Breast epithelium (tissue), 4 donors: ENCODE measurements at places on chromosomes 6 and 20. TPM values are rescaled to one million over a fixed set of nuclear protein-coding genes. Genes with fewer than 3 reads are reported as not detected.
A peak's percentile ranks its signal among the peaks of the same experiment; 100 is the strongest.

DNA sequence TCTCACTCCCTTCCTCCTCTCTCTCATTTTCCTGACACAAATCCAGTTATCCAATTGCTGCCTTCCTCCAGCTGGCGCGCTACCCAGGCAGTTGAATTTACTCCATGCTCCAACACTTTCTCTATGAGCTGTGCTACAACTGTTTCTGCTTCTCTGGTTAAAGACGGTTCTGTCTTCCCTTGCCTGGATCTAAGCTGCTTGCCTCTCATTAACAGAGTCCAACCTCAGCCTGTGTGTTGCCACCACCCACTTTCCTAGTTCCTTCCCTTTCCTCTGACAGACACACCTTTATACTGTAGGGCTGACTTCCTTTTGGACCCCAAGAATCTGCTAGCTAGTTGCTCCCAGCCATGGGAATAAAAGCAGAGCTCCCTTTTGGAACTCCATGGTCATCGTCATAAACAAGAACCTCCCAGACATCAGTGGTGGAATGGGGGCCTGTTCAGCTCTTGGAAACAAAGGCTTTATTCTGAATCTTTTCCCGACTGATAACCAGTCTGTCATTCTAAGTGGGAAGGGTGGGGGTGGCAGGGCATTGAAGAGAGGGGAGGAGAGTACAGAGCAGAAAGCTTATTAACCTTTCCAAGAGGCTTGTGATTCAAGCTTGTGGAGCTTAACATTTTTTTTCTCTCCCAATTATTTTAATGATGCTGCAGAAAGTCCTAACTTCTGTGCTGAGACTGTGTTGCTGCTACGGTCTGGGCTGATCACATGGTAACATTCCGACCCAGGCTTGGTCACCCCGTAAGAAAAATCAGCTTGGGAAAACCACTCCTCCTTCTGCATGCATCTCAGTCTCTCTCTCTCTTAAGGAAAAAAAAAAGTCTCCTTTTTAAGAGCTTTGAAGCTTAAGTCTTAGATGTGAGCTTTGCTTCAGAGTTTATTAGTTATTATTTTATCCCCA lies 31.3 kb upstream of the BMP2 start:
- no peaks in the 10 kb centered on the region for H3K4me1 ChIP-seq
- H3K27me3 ChIP-seq, result no peaks in the 10 kb centered on the region
- no peak for DNase-seq

- no peaks in the 10 kb centered on the region for H3K27me3 ChIP-seq
- H3K4me3 ChIP-seq, result no peak overlapping the region
- no peak for DNase-seq
- peak overlapping the region; percentile 79 for H3K27ac ChIP-seq
Observed at GRCh38 chr6:158849899-158850806, 31.0 kb upstream of the EZR start.

DNA sequence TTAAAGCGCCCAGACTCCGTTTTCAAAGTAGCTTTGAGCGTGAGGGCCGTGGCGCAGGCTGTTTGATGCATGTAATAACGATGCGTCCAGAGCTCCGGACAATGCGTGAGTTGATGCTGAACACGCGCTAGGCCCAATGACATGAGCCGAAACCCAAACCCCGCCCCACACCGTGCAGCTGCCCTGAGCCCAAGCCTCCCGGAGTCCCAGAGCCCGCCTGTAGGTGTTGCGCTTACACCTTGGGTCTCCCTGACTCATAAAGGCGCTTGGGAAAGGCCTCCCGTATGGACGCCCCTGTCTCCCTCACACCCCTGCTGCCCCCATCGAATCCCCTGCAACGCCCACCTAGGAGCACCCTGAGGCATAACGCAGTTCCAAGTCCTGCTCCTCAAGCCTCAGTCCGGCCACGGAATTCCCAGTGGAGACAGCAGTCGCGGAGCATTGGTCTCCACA lies 87.6 kb downstream of the ERMARD start:
- no peak overlapping the region for H3K4me3 ChIP-seq
- no peaks in the 10 kb centered on the region for H3K27me3 ChIP-seq
- no peaks in the 10 kb centered on the region for H3K36me3 ChIP-seq
- DNase-seq, result no peak
- no peak overlapping the region for H3K27ac ChIP-seq
- H3K4me1 ChIP-seq, result no peaks in the 10 kb centered on the region

DNA sequence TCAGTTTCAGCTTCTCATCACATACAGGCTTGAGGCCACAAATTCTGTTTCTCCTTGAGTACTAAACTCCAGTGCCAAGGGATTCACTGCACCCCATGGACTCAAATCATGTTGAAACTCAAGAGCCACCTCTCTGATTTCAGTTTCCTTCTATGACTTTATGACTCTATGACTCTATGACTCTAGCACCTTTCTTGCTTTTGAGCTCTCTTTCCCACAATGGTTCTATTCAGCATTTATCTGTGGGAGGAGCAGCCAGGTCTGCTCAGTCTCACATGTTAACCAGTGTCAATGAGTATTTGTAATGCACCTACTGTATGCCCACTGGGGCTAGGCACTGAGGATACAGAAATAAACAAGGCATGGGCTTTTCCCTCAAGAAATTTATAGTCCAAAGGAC lies 14.6 kb upstream of the SLC22A2 start:
- H3K4me1 ChIP-seq, result no peaks in the 10 kb centered on the region
- no peaks in the 10 kb centered on the region for H3K36me3 ChIP-seq
- no peak overlapping the region for H3K4me3 ChIP-seq
- no peaks in the 10 kb centered on the region for H3K27me3 ChIP-seq
- H3K27ac ChIP-seq, result no peak overlapping the region
- DNase-seq, result no peak

GRCh38 chr6:72757048-72757447 lies 135.2 kb downstream of the KCNQ5 start:
- no peaks in the 10 kb centered on the region for H3K27me3 ChIP-seq
- H3K4me1 ChIP-seq, result no peaks in the 10 kb centered on the region
- DNase-seq, result no peak
- no peak overlapping the region for H3K27ac ChIP-seq
- no peak overlapping the region for H3K4me3 ChIP-seq

DNA sequence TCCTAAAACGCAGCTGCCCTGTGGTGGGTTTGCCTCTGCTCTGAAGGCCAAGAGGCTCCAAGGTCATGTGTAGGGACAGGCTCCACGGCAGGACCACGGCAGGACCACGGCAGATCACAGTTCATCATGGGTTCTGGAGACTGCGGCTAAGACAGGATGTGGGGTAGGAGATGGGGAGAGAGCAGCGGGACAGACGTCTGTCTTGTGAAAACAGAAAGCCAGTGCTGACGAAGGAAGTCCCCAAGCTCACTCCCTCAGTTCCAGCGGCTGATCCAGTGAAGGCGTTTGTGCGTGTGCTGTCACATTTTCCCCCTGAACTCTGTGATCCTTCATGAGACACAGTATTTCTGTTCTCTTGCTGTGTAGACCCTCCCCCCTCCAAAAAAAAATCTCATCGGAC lies 67.9 kb upstream of the PTGIS start:
- H3K4me3 ChIP-seq, result no peak overlapping the region
- H3K4me1 ChIP-seq, result peaks cover 4% of the 10 kb centered on the region
- no peaks in the 10 kb centered on the region for H3K36me3 ChIP-seq

DNA sequence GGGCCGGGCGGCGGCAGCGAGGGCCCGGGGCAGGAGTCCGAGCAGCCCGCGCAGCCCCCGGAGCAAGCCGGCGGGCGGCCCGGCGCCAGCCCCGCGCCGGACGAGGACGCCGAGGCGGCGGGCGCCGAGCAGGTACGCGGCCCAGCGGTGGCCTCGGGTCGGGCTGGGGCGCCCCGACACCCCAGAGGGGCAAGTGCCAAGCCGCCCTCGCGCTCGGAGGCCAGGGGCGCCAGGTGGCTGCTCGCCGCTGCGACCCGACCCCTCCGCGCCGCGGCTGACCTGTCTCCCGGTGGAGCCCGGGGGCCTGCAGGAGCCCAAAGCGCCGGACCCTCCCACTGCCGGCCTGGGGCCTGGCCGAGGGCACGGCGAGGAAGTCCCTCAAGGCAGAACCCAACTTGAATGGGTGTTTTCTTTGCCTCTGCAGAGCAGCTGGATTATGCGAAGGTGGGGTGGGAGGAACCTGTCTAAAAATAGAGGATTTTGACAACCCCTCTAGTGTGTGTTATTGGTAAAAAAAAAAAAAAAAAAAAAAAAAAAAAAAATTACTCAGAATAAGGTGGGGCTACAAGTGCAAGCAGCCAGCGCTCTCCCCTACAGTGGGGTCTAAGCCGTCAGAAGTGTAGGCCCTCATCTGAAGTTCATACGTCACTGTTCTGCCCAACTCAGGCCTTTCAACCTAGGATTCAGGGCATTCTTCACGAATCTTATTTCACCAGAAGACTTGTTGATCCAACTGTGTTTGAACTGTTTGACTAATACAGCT lies 609 bp downstream of the OGFRL1 start:
- H3K27ac ChIP-seq, result peak overlapping the region; percentile 99
- no peak for DNase-seq
- H3K4me1 ChIP-seq, result no peaks in the 10 kb centered on the region
- H3K4me3 ChIP-seq, result peak overlapping the region; percentile 95
- no peaks in the 10 kb centered on the region for H3K36me3 ChIP-seq

- no peak overlapping the region for H3K27ac ChIP-seq
- peak overlapping the region; percentile 34 for H3K4me3 ChIP-seq
- H3K36me3 ChIP-seq, result no peaks in the 10 kb centered on the region
- no peak for DNase-seq
- H3K27me3 ChIP-seq, result peaks cover 96% of the 10 kb centered on the region
- no peaks in the 10 kb centered on the region for H3K4me1 ChIP-seq
Observed at GRCh38 chr6:99604166-99605073, 2.2 kb upstream of the PRDM13 start.

GRCh38 chr6:10163203-10163962 lies 251.5 kb downstream of the TFAP2A start:
- H3K4me3 ChIP-seq, result peak overlapping the region; percentile 36
- H3K4me1 ChIP-seq, result no peaks in the 10 kb centered on the region
- no peaks in the 10 kb centered on the region for H3K27me3 ChIP-seq
- peak overlapping the region; percentile 87 for H3K27ac ChIP-seq
- peak; percentile 74 for DNase-seq

GRCh38 chr6:8557014-8557748 lies 121.8 kb upstream of the SLC35B3 start:
- H3K4me1 ChIP-seq, result no peaks in the 10 kb centered on the region
- no peak for DNase-seq
- no peaks in the 10 kb centered on the region for H3K27me3 ChIP-seq
- H3K4me3 ChIP-seq, result no peak overlapping the region
- no peaks in the 10 kb centered on the region for H3K36me3 ChIP-seq
- no peak overlapping the region for H3K27ac ChIP-seq

DNA sequence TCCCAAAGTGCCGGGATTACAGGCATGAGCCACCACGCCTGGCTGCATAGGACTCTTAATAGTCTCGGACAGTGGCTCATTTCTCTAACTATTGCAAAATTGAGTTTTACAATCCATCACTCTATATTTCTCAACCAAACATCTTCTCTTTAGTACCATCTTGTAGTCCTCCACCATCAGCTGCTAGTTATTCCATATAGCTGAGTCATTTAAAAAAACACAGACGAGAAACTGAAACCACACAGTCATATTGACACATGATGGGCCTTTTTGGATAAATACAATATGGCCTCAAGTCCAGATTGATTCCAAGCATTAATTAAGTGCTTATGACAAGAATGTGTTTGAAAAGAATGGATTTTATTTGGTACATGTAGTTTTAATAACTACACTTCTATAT lies 599.1 kb downstream of the MEI4 start:
- no peak overlapping the region for H3K4me3 ChIP-seq
- no peak for DNase-seq
- H3K4me1 ChIP-seq, result no peaks in the 10 kb centered on the region

- H3K4me1 ChIP-seq, result no peaks in the 10 kb centered on the region
- no peaks in the 10 kb centered on the region for H3K36me3 ChIP-seq
- H3K27me3 ChIP-seq, result no peaks in the 10 kb centered on the region
- no peak for DNase-seq
Observed at GRCh38 chr20:23298155-23298554, 52.4 kb upstream of the NXT1 start.

DNA sequence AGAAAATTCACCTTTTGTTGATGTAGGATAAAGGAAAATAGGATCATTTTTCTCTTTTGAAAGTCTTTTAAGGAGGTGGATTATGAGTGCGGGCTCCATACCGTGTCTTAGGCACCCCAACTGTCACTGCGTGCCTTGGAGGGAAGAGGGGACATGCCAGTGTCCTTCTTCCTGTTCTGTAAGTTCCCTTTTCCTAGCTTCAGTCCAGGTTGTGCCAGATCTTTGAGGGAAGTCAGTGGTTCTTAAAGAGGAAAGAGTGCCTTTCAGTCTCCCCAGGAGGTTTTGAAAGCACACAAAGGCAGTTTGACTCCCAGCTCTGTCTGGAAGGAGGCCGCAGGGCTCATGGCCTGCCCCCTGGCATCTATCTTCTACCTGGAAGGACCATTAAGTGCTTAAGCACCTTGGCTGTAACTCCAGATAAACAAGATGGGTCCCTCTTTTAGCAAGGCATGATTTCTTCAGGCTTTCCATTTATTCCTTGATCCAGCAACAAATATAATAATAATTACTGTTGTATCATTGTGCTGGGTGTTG lies 13.0 kb downstream of the EFCAB8 start:
- DNase-seq, result no peak
- no peaks in the 10 kb centered on the region for H3K27me3 ChIP-seq
- no peak overlapping the region for H3K4me3 ChIP-seq
- H3K36me3 ChIP-seq, result no peaks in the 10 kb centered on the region
- H3K4me1 ChIP-seq, result no peaks in the 10 kb centered on the region
- H3K27ac ChIP-seq, result no peak overlapping the region

GRCh38 chr6:44224029-44224964 lies 902 bp downstream of the SLC29A1 start:
- H3K27me3 ChIP-seq, result no peaks in the 10 kb centered on the region
- H3K4me3 ChIP-seq, result peak overlapping the region; percentile 81
- H3K4me1 ChIP-seq, result peaks cover 14% of the 10 kb centered on the region

DNA sequence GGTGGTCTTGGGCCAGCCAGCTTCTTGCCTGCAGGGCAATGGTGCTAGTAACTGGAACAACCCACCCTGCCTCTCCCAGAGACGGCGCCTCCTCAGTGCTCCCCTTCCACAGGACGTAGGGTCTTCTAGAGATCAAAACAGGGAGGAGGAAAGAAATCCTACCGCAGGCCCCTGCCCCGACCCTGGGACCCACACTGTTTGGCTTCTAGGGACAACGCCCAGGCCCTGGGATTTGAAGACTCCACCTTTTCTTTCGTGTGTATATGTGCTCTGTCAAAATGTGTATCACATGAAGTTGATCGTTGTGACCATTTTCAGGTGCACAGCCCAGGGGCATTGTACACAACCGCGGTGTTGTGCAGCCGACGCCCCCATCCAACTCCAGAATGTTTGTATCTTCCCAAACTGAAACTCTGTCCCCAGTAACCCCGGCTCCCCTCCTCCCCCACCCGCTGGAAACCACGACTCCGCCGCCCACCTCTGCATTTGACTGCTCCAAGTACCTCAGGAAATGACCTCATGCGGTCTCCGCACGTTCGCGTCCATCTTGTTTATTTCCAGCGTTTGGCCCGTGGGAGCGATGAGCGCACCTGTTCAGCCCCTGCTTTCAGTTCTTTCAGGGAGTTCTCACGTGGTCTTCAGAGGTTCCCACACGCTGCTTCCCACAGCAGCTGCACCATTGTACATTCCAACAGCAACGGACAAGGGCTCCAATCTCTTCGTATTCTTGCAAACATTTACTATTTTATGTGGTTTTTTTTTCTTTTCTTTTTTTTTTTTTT lies 3.4 kb upstream of the BHLHE23 start:
- H3K27me3 ChIP-seq, result peaks cover 23% of the 10 kb centered on the region
- H3K4me3 ChIP-seq, result peak overlapping the region; percentile 44
- H3K27ac ChIP-seq, result no peak overlapping the region
- no peaks in the 10 kb centered on the region for H3K36me3 ChIP-seq

The CLPSL2 gene
- 2.3 TPM for total RNA-seq
